ENCODE measurements at places on chromosomes 2 and 18.

GRCh38 chr2:100940240-100940639 lies 61.8 kb upstream of the RPL31 start:
- no peak for DNase-seq

- DNase-seq = peak; percentile 74
Observed at GRCh38 chr2:240513549-240514287, 44.1 kb downstream of the ANKMY1 start.

GRCh38 chr2:129293326-129293725 lies 686.1 kb upstream of the RAB6C start:
- no peak for DNase-seq

- DNase-seq = no peak
Observed at GRCh38 chr2:32237996-32238395, 26.7 kb downstream of the NLRC4 start.

DNA sequence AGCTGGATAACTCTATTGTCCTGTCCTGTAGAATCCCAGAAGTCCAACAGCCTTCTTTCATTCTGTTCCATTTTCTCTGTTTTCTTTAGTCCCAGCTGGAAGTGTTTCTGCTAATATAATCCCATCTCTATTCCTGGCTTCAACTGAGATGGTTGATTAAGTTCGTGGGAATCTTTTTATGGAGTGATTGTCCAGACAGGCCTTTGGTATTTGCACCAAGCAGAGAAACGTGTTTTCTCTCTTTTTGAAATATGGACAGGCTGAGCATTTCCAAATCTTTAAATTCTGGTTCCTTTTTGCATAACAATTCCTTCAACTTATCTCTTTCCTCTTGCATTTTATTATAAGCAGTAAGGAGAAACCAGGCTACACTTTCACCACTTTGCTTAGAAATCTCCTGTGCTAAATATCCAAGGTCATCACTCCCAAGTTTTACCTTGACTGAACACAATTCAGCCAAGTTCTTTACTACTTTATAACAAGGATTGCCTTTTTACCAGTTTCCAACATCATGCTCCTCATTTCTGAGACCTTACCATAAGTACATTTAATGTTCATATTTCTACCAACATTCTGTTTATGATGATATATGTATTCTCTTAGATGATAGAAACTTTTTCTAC lies 108.8 kb downstream of the ZFP36L2 start:
- no peak for DNase-seq

DNA sequence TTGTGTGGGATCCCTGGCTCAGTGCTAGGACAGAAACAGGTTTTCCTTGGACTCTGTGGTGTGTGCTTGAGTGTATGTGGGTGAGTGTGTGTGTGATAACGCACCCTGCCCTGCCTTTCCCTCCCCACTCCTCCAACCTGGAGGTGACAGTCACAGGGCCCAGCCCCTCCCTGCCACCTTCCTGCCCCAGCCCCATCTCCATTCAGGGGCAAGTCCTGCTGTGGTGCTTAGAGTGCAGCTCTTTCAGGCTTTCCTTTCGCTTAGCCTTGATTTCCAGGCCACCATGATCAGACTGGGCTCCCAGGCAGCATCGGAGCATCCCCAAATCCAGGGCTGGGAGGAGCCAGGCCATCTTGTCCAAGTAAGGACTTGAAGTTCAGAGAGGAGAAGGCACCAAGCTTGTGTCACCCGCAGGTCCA lies 185.2 kb downstream of the ZFP36L2 start:
- no peak for DNase-seq

GRCh38 chr18:21456428-21457178 lies 143.9 kb downstream of the ESCO1 start:
- no peak for DNase-seq

GRCh38 chr18:69935319-69936190 lies 12.1 kb downstream of the CD226 start:
- no peak for DNase-seq

GRCh38 chr18:13501891-13502290 lies 224.5 kb downstream of the FAM210A start:
- DNase-seq = no peak

DNA sequence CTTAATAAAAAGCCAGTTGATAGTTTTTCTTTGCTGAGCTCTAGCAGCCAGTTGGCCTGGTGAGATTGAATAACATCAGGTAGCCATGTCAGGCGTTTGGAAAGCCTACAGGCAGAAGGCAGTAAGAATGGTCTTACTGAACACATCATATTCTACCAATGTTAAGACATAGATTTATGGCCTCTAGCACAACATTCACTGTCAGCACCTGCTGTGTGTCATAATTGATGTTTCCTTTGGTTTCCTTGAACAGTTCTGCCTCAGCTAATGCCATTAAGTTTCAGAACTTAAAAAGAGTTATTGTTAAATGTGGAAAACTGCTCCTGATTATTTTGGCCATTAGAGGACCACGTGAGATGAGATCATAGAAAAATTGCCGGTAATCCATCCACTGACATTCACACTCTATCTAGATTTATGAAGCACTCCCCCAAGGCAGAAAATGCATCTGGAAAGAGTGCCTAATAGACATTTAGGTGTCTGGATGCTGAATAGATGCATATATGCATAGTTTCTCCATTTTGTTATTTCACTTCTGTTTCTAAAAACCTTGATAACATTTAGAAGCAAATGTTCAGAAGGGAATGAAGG lies 434.7 kb downstream of the PTPRM start:
- DNase-seq = no peak

DNA sequence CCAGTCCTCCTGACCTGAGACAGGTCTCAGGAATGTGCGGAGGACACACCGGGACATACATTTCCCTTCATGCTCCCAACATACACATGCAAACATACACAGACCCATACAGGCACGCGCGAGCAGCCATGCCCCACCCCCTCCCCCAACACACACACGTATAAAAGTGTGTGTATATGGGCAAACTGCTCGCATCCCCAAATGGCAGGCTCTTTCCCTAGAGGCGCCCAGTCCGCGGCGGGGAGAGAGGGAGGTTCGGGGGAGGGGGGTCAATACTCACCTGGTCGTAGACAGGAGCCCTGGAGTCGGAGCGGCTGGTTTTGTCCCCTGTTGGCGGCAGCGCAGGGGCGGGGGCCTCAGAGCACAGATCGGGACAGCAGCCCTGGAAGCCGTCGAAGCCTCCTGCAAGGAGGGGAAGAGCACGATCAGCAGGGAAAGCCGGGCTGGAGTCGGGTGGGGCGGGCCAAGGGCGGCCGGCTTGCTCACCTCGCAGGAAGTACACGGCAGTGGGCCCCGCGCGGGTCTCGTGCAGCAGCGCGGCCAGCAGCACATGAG lies 682 bp downstream of the DUSP2 start:
- peak; percentile 42 for DNase-seq

GRCh38 chr2:15630121-15630977 lies 38.7 kb downstream of the DDX1 start:
- DNase-seq = no peak

DNA sequence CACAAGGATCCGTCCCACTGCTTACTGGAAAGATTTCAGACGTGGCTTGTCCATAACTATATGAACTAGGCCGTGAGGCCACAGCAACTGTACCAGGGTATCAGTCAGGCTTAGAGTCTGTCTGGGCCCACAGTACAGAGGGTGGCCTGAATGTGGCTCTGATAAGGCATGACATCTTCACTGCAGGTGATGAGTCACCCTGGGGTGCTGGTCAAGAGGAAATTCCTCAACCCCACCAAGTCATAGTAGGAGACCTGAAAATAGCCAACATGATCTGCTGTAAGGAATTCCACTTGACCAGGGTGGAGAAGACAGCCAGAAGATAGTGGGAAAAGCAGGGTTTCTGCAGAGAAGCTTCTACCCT lies 107.7 kb downstream of the INHBB start:
- DNase-seq = no peak

GRCh38 chr18:74624466-74624865 lies 26.8 kb downstream of the ZNF407 start:
- DNase-seq = no peak

DNA sequence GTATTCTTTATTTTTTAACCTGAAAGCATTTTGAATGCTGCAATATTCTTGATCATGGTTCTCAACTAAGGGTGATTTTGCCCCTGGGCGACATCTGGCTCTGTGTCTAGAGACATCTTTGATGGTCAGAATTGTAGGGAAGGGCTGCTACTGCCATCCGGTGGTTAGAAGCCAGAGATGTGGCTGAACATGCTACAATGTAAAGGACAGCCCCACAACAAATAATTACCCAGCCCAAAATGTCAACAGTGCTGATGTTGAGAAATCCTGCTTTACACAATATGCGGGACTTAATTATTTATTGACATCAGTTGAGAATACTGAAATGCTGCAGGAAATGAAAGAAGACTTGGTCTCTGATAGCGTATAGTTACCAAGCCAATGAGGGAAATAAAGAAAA lies 37.5 kb upstream of the SERPINB2 start:
- no peak for DNase-seq

DNA sequence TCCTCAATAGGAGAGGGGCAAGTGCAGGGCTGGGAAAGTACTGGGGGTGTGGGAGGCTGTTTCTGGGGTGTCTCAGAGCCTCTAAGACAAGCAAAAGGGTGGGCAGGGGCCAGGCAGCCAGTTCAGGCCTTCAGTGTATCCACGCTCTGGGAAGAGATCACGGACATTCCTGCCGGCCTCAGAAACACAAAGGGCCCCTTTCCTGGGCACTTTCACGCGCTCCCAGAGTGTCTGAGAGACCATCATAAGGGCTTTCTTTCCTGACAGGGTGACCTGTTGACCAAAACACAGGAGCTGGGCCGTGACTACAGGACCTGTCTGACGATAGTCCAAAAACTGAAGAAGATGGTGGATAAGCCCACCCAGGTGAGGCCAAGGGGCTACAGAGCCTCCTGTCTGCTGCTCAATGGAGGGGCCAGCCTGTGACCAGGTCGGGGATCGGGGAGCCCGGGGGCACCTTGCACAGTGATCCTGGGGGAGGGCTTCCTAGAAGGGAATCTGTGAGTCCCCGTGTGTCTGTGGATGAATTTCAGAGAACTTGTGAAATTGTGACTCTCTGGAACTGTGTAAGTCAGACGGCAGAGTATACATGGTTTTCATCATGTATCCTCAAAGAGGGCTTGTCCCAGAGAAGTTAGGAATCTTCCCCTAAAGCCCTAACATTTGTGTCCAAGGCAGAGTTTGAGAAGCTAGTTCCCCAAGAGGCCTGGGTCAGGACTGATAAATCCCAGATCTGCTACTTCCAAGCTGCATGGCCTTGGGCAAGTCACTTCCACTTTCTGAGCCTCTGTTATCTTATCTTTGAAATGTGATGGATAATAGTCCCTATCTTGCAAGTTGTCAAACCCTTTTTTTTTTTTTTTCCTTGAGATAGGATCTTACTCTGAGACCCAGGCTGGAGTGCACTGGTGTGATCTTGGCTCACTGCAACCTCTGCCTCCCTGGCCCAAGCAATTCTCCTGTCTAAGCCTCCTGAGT lies 1.8 kb downstream of the GNLY start:
- DNase-seq = no peak

DNA sequence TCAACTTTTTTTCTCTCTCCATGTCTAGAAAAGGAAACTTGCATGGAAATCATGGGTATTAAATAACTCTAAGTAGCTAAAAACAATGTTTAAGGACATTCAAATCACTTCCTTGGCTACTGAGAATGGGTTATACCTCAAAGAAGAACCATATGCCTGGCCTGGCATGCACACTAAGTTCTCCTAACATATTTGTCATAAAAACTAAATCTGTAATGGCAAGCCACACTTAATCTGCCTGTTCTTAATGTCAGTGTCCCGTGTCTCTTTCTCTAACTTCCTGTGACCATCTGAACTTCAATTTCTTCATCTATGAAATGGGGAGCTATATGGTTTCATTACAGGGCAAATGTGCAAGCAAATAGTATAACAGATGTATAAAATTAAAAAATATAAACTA lies 11.1 kb downstream of the PDE1A start:
- no peak for DNase-seq

GRCh38 chr2:138581909-138582308 lies 80.3 kb downstream of the SPOPL start:
- no peak for DNase-seq

DNA sequence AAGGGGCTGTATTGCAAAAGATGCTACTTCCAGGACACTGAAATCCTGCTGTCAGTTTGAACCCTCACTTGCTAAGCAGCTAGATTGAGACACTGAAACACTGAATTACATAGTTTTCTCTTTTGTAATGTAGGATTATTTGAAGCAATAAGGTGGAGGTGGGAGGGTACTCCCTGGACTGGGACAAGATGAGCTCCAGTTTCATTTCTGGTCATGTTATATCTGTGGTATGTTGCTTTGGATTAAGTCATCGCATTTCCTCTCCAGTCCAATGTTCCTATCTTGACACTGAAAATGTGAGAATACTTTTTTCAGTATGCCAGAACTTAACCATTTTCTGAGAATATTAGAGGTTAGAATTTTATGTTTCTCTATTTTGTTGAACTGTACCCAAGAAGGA lies 426.2 kb upstream of the MEX3C start:
- no peak for DNase-seq

DNA sequence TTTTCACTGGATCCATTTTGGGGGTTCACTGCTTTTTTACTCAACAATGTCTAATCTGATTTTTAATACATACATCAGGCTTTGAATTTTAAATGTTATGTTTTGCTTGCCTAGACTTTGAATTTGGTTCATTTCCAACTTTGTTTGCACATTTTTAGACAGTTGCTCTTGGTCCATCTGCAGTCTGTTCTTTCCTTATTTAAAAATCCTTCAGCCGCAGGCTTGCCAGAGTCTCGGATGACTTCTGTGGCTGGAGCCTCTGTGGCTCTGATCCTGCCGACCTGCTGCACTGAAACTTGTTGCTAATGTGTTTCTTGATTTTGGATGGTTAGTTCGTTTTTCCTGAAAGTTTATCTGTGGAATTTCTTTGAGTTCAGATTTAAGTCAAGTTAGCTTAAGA lies 172.0 kb upstream of the ALKAL2 start:
- DNase-seq = no peak

- no peak for DNase-seq
Observed at GRCh38 chr2:120984452-120985173, 248.9 kb downstream of the GLI2 start.

DNA sequence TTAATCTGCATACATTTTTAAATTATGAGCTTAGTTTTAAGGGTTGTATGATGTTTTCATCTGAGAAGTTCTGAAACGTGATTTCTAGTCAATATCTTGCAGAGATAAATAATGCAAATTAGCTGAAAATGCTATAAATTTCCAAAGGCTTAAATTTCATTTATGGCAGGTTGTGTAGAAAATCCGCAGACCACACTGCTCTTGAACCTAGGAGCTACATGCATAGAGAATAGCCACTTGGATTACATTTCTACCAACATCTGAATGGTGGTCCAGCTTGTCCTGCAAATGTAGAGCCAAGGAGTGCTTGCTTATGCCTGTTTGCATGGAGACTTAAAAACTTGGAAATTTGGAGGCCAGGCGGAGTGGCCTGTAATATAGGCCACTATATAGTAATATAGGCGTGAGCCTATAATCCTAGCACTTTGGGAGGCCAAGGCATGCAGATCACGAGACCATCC lies 6.8 kb downstream of the MAT2A start:
- no peak for DNase-seq

- no peak for DNase-seq
Observed at GRCh38 chr18:28846958-28847357, 670.0 kb upstream of the CDH2 start.

- DNase-seq = no peak
Observed at GRCh38 chr2:106885971-106886915, at the start of gene ST6GAL2. Gene ST6GAL2 (minus strand): TSS chr2:106886167. CDS start chr2:106843977, 42,190 bp downstream.

GRCh38 chr18:26052505-26052904 lies 37.9 kb downstream of the SS18 start:
- DNase-seq = no peak

GRCh38 chr2:190540048-190540447 lies 5.5 kb upstream of the NEMP2 start:
- DNase-seq = no peak

- DNase-seq = no peak
Observed at GRCh38 chr2:133097666-133098065, 427.7 kb upstream of the LYPD1 start.

GRCh38 chr2:106584304-106584954 lies 97.3 kb downstream of the CD8B2 start:
- DNase-seq = no peak

Measured in T-helper 17 cell (primary cell).